ENCODE measurements at places on chromosomes 1 and 21. TPM values are rescaled to one million over a fixed set of nuclear protein-coding genes. Genes with fewer than 3 reads are reported as not detected.

DNA sequence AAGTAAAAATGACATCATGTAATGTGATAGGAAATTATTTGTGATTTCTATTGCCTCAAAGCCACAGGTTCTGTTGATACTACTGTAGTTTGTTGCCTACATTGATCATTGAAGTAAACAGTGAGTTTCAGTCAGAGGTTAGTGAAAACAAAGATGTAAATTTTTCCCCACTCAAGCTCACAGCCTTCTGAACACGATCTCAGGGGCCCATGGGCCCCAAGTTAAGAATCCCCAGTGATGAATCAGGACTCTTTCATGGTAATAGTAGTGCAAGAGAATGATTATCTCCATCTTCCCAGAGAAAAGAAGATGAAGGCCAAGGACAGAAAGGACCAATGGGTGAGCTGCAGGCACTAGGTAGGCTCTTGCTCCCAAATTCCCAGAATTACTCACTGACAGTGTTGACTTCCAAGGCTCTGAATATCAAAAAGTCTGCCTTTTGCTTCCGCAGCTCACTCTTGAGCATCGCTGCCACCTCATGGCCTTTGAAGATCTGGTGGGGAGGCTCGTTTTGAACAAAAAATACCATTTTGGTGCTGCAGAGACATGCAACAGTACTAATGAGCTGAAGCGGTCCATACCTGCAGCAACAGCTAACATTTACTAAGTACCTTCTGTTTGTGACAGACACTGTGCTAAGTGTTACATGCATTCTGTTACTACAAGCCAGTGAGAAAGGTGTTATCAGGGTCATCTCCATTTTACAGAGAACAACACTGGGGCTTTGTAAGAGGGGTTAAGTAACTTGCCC is 113.3 kb downstream of the KIAA0319L start:
- peak; percentile 34 for DNase-seq

DNA sequence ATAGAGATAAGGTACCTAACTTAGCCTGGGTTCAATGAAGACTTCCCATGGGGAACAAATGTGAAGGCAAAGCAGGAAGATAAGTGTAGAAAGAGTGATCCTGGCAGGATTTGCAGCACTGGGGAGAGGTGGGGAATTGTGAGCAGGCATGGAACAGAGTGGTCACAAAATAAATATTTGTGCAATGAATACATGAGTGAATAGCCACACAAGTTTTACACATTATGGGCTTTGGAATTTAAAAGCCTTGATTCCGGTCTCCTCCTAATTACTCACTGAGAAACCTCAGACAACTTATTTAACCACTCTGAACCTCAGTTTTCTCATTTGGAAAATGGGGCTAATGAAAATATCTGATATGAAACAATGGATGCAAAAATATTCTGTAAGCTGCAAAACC is 148.3 kb downstream of the ELAVL4 start:
- DNase-seq = no peak

GRCh38 chr1:57122031-57122430 is 156.2 kb upstream of the C8B start:
- DNase-seq = no peak

GRCh38 chr1:192707978-192708547 is 72.1 kb downstream of the RGS13 start:
- no peak for DNase-seq

GRCh38 chr1:16191916-16192546 is 20.4 kb downstream of the ARHGEF19 start:
- DNase-seq = no peak

DNA sequence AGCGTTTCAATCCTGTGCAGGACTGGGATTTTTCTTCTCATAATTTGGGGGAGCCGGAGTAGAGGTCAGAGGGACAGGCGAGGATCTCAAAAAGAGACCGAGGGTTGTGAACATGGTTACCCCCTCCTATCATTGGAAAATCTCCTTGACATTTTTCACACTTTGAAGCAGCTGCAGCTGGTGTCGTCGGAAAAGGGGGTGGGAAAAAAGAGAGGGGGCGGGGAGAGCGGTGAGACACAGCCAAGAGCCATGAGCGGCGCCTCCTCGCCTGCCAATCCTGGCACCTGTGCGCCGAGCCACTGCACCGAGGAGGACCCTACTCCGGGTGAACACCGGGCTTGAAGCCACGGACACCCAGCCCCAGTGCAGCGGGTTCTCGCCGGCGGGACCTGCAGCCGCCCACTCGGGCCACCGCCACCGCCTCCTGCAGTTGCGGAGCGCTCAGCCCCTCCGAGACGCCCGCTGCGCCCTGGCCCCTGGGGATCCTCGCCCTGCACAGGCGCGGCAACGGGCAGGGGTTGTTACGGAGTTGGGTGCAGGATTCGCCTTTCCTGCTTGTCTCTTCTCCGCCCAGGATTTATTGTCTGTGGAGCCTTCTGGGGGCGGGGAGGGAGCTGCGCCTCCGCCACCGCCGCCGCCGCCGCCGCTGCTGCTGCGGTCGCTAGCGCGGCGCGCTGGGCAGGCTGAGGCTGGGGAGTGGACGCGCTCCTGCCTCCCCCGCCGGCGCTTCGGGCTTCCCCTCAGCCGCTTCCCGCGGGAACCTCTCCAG is at the start of gene LRRC7:
LRRC7 (plus strand) TSS at position 271 of the 769 bp plus-strand sequence. CDS start 718 bp downstream, outside the sequence.
- peak; percentile 11 for DNase-seq

DNA sequence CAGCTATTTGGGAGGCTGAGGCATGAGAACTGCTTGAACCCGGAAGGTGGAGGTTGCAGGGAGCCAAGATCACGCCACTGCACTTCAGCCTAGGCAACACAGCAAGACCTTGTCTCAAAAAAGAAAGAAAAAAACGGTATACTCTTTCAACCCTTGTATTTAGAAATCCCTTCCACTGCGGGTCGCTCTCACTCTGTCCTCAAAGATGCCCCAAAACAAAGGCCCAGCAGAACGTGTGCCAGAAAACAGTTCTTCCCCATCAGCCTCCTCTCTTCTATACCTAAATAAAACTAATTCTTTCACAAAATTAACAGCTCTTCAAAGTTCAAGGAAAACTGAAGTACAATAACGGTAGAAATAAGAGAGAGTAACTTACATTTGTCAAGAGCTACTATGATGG is 13.2 kb downstream of the SETD4 start:
- no peak for DNase-seq

GRCh38 chr1:2628933-2629626 is 3.7 kb downstream of the MMEL1 start:
- DNase-seq = no peak

GRCh38 chr1:181438013-181438412 is 45.3 kb upstream of the CACNA1E start:
- DNase-seq = no peak

COL11A1 gene
- total RNA-seq = not detected

KRTAP10-3 gene
- total RNA-seq = not detected

NEK7 gene
- total RNA-seq = 46.9 TPM

Data from activated CD4-positive, alpha-beta T cell treated with anti-CD3 and anti-CD28 coated beads for 36 hours (primary cell).